ENCODE measurements at places on chromosomes 4 and X.

DNA sequence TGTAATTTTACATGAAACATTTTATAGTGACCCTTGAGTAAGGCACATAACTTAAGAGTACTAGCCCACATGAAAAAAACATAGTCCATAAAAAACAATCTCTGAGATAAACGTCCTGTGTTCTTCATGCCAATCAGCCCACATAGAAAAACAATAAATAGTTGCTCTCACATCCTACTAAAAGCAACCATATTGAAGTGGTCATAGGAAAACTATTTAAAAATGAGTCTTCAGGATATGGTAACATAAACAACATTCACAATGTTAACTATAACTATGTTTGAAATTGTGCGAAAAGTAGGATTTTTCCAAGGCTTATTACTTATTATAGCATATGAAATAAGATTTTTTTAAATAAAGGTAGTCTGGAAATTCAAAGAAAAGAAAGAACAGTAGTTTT lies 77.1 kb upstream of the EPHA5 start:
- DNase-seq = no peak

GRCh38 chrX:137058339-137059127 lies 24.7 kb upstream of the GPR101 start:
- no peak for DNase-seq

GRCh38 chr4:183897193-183897592 lies 7.9 kb upstream of the STOX2 start:
- DNase-seq = no peak

DNA sequence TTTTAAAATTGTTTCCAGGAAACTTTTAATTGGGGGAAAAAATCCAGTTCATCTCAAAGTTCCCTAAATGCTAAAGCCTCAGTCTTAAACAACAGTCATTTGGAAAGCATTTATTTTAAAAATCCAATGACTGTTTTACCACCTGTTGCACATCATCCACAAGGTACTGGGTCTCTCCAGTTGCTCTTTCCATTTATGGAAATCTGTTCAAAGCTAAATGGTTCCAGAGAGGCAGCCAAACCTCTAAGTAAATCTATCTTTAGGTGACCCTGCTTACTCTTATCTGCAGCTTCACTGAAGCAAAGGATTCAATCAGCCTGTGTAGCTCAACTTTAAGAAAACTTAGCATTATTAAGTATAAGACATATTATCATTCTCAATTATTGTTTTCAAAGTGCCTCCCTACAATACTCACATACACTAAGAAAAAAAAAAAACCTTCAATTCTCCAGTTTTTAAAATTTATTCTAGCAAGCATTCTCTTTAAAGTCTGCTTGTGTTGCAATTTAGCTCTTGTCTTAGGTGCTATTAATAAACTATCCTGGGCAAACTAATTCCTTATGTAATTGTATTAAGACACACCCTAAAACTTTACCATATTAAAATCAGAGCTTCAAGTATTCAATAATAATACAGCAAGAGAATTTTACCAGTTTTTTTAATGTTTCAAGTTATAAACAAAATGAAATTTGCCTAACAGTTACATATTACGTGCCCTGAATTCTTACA lies 60.6 kb downstream of the NOCT start:
- no peak for DNase-seq

DNA sequence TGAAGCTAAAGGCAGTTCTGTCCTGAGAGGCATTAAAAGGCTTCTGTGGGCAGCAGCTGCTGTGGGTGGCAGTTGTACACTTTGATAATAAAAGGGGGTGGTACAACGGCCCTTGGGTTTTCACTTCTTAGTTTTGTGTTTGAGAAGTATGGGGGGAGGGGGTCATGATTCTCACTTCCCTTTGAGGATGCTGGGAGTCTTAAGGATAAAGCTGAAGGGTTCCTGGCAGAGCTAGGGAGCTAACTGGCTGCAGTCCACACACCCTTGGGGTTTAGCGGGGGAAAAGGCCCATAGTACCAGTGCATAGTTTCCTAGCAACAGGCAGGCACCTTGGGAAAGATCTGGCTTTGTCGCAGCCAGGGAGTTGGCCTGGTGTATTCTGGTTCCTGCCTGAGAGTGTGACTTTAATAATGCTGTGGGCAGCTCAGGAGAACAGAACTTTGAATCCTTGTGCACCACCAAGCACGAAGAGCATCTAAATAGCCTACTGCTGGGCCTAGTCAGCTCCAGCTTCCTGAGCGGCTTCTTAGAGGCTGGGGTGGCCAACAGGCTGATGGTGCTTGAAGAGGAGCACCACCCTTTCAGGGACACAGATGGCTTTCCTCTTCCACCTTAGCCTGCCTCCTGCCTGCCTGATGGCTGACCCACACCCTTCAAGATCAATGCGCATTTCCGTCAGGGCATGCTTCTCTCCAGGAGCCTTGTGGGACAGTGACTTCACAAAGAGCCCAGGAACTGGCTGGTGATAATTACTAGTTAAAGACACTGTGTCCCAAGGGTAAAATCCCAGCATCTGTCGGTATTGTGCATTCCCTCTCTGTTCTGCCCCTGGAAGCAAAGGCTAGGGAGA lies 12.5 kb downstream of the ZBTB33 start:
- DNase-seq = no peak

DNA sequence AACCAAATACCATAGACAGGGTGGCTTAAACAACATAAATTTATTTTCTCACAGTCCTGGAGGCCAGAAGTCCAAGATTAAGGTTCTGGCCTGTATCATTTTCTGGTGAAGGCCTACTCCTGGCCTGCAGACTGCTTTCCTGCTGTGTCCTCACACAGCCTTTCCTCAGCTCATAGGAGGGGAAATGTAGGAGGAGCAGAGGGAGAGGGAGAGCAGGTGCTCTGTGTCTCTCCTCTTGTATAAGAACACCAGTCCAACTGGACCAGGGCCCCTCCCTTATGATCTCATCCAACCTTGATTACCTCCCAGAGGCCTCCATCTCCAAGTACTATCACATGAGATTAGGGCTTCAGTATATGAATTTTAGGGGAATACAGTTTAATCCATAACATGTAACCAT lies 34.3 kb downstream of the RAPGEF2 start:
- no peak for DNase-seq

GRCh38 chr4:87659247-87659931 lies 9.3 kb downstream of the DMP1 start:
- DNase-seq = no peak

GRCh38 chr4:182564724-182565369 lies 321.6 kb downstream of the TENM3 start:
- DNase-seq = no peak

GRCh38 chr4:108272561-108272960 lies 103.8 kb upstream of the LEF1 start:
- DNase-seq = no peak

GRCh38 chr4:160110891-160111290 lies 1008.0 kb downstream of the RAPGEF2 start:
- no peak for DNase-seq

DNA sequence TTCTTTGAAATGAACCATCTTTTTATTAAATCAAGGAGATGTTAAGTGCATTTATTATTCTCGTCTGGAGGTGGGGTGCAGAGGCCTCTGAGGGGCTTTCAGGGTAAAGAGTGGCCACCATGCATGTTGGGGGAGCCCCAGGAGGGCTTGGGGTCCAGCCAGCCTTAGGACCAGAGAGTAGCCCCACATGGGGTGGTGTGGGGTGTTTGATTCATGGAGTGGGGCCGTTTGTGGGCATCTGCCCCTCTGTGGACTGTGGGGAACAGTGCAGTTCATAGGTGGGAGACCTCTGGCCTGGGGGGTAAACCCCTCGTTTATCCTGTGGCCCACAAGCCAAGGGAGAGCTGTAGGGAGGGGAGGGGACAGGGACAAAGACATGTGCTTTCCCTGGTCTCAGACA lies 26.9 kb downstream of the HTRA3 start:
- no peak for DNase-seq

DNA sequence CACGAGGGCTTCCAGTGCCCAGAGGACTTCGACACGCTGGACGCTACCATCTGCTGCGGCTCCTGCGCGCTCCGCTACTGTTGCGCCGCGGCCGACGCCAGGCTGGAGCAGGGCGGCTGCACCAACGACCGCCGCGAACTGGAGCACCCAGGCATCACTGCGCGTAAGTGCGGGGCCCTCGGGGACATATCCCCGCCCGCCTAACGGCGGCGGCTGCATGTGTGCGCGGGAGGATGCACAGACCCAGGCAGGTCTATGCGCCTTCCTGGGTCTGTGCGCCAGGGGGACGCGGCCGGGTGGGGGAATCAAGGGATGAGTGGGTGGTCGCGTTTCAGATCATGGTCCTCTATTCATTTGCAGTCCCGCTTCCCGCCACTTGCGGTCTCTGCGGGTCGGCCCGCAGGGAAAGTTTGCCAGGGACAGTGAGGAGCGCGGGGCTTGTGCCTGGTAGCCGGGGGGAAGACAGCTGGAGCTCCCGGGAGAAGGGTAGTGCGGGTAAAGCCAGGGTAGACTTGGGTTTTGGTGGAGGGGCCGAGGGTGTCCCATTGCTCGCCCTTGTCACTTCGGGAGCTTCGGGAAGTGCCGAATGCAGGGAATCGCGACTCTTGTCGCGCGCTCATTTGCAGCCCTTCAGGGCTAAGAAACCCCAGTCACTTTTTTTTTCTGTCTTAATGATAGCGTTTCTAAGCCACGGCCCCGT lies 1.0 kb downstream of the SHISA3 start:
- DNase-seq = peak; percentile 21

DNA sequence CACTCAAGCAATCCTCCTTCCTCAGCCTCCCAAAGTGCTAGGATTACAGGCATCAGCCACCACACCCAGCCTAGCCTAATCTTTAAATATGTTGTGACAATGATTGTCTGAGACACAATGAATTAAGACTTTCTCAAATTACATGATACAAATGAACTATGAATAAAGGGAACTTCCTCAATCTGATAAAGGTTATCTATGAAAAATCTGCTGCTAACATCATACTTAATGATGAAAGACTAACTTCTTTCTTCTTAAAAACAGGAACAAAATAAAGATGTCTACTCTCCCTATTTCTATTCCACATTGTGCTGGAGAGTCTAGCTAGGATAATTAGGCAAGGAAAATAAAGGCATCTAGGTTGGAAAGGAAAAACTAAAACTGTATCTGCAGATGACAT lies 60.0 kb downstream of the PDHA1 start:
- no peak for DNase-seq

DNA sequence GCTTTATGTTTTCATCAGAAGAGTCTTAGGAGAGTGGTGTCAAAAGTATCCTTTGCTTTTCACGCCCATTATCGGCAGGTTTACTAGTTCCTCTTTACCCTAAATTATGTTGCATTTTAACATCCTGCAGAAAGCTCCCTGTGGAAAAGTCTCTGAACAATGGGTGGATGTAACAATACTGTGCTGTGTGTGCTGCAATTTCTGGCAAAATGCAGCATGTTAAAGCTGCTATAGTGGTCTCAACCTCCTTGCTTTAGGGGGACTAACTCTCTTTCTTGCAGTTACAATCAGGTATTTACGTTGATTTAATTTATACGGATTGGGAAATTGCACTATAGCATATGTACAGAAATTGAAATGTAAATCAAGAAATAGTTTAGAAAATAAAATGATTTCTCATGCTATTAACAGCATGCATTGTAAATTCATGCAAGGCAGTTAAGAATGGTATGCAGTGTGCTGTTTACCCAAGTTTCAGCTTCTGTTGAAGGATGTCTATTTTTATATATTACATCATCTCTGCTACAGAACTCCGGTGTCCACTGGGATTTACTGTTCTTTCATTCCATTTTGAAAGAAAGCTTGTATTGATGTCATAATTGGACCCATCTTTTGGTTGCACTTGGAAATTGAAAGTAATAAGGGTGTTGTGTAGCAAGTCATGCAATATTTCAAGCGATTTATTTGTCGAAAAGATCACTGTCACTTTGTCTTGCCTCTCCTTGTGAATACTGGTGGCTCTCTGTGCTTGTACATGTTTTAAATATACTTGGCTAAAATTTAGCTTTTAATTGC lies 145.7 kb downstream of the RAPGEF2 start:
- no peak for DNase-seq

DNA sequence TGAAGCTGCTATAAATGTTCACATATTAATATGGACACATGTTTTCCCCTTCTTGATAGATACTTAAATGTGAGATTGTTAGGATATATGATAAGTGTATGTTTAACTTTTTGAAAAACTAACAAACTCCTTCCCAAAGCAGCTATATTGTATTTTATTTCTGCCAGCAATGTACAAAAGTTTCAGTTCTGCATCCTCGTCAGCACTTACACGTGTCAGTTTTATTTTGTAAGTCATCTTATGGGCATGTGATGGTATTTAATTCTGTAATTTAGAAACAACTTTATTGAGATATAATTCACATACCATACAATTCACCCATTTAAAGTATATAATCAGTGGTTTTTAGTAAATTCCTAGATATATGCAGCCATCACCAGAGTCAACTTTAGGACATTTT lies 31.6 kb downstream of the RAPGEF2 start:
- DNase-seq = no peak

- no peak for DNase-seq
Measured at GRCh38 chr4:110639207-110640090, 16.6 kb upstream of the PITX2 start.

GRCh38 chr4:111268769-111269414 lies 646.0 kb upstream of the PITX2 start:
- no peak for DNase-seq

- no peak for DNase-seq
Measured at GRCh38 chr4:20462426-20463175, 210.9 kb downstream of the SLIT2 start.

- no peak for DNase-seq
Measured at GRCh38 chrX:47168495-47169073, 23.6 kb downstream of the RBM10 start.

DNA sequence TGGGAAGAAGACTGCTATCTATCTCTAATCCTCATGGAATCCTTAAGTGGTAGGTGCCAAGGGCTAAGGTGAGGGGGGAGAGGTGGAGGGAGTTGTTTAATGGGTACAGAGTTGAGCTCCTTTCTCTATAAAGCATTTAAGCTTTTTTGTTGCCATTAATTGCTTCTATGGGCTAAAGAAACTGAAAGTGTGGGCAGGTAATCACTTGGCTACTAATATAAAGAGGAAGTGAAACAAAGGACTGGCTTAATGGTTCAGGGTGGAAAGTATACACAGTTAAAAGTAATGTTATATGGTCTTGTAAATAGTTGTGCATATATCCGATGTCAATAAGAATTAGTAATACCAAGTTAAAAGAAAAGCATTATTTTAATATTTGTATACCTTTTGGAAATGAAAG lies 83.9 kb downstream of the POLA1 start:
- DNase-seq = no peak

Measured in T-helper 2 cell treated with Interferon-gamma antibody and Interleukin-4, amounts not matched to agents 5 μg/mL and 100 μg/mL, for 36 hours (primary cell).